EH (cell line): ENCODE measurements at places on chromosomes 12 and 14.

DNA sequence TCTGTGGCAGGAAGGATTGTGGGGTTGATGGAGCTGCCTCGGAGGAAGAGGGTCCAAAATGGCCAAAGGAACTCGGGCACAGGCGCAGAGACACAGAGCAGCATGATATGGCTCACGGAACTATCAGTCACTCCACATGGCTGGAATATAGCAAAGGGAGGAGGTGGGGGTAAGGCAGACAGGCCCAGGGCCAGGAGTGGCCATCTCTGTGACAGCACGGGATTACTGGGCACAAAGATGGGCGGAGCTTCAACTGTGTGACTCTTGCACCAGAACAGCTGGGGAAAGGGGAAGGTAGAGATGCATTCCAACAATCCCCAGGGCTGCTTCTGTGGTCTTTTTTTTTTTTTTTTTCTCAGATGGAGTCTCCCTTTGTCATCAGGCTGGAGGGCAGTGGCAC, 24.8 kb upstream of the EML1 start:
- peak; percentile 61 for DNase-seq

- DNase-seq, result no peak
These were observed 23.4 kb downstream of the COQ6 start for GRCh38 chr14:73973497-73973896.

DNA sequence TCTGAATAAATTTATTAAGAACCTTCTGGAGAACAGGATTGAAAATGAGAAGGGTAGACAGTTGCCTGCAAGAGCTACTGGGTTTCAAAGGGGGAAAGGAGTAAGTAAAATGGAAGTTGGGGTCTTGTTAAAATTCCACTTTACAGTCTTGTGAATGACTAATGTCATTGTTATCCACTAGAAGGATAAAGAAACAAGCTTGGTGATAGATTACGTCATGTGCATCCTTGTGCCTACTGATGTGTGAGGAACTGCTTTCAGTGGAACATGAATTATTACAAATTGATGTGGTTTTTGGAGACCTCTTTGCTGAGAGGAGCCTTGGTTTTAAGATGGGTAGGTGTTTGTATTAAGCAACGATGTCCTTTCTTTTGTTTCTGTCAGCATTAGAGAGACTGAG, 272.5 kb upstream of the PRICKLE1 start:
- DNase-seq, result peak; percentile 34

DNA sequence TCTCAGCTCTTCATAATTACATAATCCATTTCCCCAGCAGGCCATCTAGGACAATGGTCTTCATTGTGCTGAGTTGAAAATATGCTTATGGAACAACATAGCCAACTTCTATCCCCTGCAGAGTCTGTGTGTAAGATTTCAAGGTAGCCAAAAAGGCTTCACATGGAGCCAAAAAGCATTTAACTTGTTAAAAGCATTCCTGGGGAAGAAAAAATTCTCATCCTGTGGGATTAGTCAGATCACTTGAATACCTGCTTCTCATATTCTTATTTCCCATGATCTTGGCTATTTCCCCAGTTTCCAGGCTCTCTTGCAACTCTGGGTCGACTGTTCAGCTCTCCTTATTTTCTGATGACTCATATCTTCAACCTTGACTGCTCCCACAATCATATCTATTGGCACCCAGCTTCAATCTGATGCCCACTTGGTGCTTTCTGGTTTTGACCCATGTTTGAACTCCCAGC, 178.9 kb downstream of the KLHL28 start:
- no peak for DNase-seq

DNA sequence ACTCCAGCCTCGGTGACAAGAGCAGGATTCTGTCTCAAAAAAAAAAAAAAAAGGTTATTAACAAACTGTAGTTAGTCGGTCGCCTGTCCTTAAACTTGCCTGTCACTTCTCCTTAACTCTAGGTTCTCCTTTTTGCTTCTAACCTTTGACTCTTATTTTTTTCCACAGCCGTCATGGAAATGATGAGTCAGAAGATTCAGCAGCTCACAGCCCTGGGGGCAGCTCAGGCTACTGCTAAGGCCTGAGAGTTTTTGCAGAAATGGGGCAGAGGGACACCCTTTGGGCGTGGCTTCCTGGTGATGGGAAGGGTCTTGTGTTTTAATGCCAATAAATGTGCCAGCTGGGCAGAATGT, 418 bp upstream of the MYG1 start:
- peak; percentile 93 for DNase-seq

GRCh38 chr14:91258011-91258618, 13.6 kb upstream of the GPR68 start:
- DNase-seq, result no peak

DNA sequence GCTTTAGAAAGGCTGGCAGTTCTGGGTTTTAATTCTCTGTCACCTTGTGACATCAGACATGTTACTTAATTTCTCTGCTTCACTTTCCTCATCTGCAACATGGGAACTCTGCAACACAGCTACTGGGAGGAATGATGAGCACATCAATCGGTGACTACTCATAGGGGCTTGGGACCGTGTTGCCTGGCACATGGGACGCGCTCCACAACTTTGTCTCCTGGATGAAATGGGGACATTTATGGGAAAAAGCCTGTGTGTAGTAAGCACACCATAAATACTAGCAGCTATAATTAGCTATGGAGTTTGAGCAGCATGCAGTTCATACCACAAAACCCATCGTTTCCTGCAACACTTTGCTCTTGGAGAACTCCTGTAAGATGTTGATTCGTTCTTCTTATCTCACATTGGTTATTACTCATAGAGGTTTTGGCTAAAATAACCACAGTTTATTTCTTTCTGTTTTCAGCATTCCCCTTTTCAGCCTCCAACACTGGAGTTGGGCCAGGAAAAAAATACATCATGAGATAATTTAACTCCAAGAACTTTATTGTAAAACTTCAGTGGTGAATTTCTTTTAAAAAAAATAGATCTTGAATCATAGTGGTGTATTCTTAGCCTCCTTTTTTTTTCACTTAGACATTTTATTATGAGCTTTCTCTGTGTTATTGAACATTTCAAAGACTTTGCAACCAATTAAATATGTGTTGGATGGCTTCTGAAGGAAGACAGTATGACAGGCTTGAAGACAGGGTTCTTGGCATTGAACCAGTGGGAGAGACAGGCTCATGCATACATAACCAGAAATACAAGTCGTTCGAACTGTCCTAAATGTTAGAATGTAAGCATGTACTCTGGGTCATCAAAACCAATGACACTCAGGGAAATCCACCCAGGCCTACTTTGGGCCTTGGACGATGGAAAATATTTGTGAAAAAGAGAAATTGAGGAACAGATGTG, 72.7 kb downstream of the RIN3 start:
- DNase-seq, result peak; percentile 99

DNA sequence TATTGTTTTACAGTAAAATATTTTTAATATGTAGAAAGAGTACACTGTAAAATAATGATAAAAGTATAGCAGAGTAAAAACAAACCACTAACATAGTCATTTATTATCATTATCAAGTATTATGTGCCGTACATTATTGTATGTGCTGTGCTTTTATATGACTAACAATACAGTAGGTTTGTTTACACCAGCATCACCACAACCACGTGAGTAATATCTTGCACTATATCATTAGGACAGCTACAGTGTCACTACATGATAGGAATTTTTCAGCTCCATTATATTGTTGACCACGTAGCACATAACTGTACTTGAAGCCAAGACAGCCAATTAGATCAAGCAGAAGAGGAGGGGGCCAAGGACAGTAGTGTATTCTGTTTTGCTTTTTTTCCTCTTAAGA, 415.4 kb downstream of the RAD51B start:
- peak; percentile 58 for DNase-seq

DNA sequence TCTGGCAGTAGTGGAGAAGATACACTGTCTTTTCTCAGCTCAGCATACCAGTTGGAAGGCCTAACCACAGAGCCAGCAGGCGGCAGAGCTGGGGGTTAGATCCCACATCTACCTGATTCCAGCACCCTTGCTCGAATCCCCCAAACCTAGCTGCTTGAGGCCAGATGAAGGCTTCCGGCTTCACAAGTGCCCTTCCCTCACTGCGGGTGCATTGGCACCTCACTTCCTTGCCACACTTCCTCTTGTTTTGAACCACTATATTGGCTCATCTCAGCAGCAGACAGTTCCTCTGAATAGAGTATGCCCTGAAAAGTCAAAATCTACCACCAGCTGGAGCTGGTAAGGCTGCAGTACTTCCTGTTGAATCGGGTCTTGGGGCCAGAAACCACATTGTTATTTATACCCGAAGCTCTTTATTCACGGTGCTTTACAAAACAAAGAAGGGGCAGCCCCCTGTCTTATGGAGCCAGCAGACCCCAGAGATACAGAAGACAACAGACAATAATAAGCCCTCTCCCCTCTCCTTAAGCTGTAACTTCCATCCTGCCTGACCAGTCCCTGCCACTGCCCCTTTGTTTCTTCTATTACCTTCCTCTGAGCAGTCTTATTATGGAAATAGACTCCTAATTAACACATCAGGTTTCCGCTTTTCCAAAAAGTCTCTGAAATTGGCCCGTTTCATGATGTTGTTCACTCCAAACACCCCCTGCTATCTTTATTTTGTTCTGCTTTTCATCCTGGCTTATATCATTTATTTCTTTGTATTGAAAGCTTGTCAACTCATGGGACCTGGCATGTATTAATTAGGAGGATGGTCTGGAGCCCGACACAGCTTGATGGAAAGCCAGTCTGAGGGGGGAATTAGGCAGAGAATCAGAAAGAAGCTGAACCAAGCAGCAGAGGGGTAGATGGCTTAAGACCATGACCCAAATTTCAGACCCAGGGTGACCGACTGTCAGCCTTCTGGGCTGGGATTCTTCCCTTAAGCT, 233.5 kb downstream of the EFCAB11 start:
- peak; percentile 7 for DNase-seq

DNA sequence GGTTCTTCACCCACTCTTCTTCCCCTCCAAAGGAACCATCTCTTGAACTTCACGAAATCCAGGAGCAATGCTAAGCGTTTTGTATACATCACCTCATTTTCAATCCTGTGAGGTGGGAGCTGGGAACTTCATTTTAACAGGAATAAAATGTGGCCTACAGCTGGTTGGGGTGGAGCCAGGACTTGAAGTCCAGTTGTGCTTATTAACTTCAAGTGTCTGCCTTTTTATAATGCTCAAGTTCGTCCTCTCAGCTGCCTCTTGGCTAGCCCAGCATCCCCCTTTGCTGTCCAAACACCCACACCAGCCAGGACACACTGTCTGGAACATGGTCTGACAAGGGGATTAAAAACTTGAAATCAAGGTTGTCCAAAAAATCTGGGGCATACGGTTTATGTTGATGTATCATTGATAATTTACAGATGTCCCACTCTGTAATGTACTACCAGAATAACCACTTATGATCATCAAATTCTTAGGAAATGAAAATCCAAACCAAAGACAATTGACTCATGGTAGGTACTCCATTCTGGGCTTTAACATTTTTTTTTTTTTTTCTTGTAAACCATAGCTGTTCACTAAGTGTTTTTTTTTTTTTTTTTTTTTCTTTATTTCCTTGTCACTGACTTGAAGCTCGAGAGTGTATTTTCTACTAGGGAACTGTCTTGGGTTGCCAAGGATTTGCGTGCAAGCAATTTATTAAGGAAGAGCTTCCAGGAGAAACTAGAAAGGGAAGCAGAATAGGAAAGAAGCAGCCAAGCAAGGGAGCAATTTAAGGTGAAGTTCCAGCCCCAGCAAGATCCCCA, 252.3 kb downstream of the EFCAB11 start:
- peak; percentile 62 for DNase-seq

DNA sequence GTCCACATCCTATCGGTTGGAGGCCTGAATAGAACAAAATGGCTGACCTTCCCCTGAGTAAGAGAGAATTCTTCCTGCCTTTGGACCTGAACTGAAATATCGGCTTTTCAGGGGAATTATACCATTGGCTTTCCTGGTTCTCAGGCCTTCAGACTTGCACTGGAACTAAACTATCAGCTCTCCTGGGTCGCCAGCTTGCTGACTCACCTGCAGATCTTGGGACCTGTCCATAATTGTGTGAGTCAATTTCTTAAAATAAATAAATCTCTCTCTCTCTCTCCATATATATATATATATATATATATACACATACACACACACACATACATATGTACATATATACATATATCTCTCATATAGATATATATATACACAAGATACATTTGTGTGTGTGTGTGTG, 41.6 kb downstream of the KCNK10 start:
- no peak for DNase-seq

- DNase-seq, result no peak
These were observed 10.1 kb upstream of the TC2N start for GRCh38 chr14:91877376-91877915.

DNA sequence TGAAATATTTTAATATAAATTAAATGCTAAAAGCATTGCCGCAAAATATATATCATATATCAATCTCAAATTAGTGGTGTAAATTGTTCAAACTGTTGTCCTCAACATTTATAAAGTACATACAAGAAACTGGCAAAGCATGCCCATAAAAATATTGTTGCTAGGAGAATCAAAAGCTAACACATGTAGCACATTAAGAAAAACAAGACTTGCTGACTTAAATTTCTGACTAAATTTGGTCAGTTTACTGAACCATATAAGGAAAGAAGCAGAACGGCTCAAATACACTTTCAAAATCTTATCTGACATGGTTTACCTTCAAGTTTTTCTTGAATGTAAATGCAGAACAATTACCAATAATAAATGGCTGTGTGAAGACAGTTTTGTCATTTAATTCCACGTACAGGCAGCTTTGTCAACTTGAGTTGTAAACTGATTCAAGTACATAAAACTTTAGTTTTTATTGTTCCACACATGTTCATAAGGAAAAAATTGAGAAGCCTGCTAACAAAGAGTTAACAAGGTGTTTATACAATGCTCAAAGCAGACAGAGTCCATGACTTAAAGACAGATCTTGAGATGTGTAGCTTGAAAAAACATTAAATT, 50.4 kb downstream of the PPP1R12A start:
- peak; percentile 30 for DNase-seq

GRCh38 chr12:47286676-47287075, 206.9 kb upstream of the AMIGO2 start:
- DNase-seq, result no peak

DNA sequence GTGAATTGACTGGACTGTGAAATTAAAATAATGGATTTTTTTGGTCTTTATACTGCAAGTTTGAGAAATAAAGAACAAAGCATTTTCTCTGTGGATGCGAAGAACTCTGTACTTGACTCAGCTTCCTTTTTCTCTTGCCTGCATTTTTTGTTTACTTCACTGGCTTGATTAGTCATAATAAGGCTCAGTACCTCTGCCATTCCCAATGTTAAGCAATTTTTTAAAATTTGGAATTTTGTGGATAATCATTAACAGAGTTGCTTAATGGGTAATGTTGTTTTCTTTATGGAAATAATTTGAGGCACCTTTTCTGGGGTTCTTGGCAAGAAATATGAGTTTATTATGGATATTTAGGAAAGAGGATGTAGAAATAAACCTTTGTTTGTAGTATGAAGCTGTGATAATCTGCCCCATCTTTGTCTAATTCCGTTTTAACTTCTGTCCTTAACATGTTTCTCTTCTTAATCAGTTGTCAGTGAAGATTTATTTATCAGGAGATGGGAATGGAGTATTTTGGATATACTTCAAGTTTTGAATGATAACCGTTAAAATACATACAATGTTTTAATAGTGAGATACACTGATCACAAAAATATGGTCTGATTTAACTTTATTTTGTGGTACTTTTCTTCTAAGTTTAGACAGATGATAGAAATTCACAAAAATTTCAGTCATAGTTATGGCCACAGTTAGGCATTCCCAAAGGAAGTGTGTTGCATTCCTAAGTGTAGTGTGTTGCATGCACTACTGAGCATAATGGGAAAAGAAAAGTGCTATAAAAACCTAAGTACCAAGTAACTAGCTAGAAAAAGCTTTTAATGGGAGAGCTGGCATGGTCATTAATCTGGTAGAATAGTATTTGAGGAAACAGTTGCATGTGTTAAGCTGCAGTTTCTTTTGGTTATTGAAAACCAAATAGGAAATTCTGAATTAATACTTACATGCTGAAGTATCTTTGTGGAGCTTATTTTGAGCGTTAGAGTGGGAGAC, 27.7 kb downstream of the WNK1 start:
- peak; percentile 92 for DNase-seq
